ENCODE measurements at places on chromosomes 13 and 19.

DNA sequence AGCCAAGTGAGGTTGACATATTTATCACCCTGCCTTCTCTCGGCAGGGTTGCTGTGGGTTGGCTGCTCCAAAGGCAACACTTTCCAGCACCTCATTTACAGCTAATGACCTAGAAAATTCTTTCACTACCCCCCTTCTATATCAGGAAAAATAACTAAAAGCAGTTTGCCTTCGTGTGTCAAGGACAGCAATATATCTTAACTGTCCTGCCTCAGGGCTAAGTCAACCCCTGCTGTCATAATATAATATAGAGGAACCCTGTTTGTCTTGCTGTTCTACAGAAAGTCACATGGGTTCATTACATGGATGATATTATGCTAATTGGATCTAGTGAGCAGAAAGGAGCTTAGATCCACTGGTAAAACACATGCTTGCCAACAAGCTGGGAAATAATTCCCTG lies 28.1 kb upstream of the USP12 start:
- DNase-seq, result no peak

GRCh38 chr13:85266771-85267170 lies 532.4 kb downstream of the SLITRK6 start:
- DNase-seq, result no peak

DNA sequence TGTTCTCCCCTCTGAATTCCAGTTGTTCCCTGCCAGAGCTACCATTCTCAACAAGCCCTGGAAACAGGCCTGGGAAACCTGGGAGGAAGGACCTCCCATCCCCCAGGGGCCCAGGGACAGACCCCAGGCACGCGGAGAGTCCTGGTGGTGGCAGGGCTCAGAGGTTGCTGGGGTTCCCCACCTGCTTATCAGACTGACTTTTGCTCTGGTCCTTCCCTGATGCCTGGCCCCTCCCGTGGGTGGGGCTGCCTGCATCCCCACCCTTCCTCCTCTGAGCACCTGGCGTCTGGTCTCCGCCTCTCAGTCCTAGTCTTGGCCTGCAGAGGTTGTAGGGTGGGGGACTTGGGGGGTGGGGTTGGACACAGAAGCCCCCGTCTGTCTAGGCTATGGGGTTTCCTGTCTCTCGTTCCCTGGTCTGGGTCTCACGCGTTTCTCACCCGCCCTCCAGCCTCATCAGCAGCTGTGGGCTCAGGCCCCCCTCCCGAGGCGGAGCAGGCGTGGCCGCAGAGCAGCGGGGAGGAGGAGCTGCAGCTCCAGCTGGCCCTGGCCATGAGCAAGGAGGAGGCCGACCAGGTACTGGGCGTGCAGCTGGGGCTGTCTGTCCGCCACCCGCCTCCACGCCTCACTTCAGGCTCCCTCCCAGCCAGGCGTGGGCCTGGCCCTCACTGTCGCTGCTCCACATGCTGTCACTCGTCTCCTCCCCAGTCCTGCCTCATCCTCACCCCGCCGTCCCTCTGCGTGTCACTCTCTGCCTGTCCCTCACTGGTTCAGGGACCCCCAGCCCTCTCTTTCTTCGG lies 13.6 kb downstream of the EPN1 start:
- DNase-seq, result no peak

DNA sequence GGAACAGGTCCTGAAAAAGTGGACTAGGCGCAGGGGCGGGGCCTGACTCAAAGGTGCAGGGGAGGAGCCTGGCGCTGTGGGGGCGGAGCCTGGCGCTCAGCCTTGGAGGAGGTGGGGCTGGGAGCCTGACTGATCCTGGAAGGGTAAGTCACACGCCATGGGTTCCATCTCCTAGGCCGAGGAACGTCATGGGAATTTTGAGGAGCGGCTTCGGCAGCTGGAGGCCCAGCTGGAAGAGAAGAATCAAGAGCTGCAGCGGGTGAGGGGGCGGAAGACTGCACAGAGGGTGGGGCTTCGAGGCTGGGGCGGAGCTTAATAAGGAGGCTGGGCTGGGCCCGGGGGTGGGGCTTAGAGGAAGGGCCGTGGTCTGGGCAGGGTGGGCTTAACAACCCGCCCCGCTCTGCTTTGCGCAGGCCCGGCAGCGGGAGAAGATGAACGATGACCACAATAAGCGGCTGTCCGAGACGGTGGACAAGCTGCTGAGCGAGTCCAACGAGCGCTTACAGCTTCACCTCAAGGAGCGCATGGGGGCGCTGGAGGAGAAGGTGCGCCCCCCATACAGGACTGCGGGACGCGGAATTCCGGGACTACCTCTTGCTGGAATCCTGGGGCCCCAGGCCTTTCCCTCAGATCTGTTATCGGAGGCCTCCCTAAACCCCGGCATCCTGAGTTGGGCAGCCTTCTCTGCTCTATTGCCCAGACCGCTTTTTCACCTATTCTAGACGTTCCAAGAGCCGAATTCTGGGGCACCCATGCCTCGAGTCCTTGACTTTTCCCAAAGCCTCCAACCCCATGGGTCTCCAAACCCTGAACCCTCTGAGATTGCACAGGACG lies 14.5 kb downstream of the PPFIA3 start:
- peak; percentile 55 for DNase-seq

DNA sequence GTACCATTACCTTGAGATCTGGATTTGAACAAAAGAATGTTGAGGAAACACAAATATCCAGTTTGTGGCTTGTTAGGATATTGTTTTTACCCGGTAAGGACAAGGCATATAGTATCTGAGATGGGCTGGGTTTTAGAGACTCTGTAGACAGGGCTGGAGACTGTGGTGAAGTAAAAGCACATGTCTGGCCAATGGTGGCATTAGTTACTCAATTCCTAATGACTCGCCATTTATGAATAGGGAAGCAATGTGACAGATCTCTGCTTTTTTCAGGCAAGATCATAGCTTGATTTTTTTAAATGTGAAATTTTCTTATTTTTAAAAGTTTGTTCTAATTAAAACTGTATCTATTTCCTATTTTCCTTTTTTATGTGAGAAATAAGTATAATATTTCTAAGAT lies 371.1 kb upstream of the SPRY2 start:
- DNase-seq, result no peak

- DNase-seq, result peak; percentile 16
Observed at GRCh38 chr13:60397704-60398378, 821 bp downstream of the TDRD3 start.

DNA sequence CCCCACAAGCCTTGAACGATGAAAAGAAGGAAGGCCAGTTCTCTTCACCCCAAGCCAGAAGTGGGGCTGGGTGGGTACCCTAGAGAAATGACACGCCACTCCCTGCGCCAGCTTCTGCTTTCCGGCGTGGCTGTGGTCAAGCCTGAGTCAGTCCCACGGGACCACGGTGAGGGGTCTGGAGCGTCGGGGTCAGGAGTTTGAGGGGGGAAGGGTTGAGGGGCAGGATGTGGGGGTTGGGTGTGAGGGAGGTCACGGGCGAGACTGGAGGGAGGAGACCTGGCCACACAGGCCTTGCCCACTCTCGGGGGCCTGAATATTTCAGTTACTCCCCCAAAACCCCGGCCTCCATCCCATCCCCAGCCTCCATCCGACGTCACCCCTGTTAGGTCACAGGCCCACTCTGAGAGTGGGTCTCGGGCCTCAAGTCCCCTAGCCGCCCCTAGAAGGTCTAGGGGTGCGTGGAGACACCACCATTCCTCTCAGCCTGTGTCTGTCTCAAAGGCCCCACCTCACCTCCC lies 500 bp upstream of the IFI30 start:
- no peak for DNase-seq

- DNase-seq, result peak; percentile 53
Observed at GRCh38 chr19:55454787-55455243, 6.6 kb downstream of the ISOC2 start.

GRCh38 chr13:33636955-33637670 lies 180.8 kb upstream of the RFC3 start:
- DNase-seq, result no peak

- no peak for DNase-seq
Observed at GRCh38 chr13:46086421-46086922, 18.4 kb downstream of the CPB2 start.

DNA sequence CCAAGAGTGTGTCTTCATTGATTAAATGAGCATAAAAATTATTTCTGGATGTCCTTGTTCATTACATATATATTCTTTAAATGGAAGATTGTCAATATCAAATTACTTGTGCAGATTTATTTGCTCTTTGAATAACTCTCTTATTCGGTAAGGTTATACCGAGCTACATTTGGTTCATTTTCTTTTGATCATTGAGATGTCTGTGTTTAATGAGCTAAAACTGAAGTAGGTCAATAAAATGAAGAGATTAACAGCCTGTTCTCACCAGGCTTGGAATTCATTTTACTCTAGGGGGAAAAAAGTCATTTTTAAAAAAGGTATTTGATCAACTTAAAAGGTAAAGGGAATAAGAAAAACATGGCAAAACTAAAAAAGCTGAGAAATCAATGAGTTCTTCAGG lies 10.6 kb downstream of the GPC5 start:
- no peak for DNase-seq

DNA sequence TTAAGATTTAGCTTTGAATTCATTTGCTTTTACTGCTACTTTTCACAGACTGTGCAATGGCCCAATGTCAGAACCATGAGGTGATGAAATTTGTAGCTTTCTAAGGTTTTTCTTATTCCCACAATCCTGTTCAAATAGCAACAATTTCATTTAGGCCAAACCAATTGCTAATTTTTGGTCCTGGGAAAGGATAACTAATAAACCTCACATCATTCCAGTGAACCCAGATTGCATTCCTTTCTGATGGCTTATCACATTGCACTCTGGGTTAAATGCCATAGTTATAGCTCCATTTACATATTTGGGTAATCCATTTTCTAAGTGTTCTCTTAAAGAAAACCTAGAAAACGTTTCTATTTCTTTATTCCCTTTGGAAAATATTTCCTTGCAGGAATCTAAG lies 22.9 kb upstream of the POMP start:
- no peak for DNase-seq

DNA sequence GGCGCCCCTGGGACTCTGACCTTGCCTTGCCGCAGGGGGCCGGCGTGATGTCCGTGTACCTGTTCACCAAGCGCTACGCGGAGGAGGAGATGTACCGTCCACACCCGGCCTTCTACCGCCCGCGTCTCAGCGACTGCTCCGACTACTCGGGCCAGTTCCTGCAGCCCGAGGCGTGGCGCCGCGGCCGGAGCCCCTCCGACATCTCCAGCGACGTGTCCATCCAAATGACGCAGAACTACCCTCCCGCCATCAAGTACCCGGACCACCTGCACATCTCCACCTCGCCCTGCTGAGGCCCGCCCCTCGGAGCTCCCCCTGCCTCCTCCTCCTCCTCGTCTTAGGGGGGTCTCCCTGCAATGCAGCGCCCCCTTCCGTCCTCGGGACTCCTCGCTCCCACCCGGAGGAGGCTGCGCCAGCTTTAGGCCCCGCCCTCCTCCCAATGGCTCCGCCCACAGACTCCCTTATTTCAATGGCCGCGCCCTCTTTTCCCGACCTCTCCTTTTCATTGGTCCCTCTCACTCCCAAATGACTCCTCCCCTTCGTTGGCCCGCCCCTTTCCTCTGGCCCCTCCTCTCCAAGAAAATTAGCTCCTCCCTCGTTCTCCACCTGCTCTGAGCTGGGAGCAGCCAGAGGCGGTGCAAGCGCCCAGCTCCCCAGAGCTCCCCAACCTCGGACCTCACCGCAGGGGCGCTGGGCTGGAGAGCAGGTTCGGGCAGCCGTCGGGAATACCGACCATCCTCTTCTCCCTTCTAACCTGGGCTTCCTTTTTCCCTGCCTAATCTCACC lies 20.5 kb upstream of the CACNG8 start:
- no peak for DNase-seq

GRCh38 chr19:57016491-57016890 lies 103.3 kb upstream of the USP29 start:
- no peak for DNase-seq

DNA sequence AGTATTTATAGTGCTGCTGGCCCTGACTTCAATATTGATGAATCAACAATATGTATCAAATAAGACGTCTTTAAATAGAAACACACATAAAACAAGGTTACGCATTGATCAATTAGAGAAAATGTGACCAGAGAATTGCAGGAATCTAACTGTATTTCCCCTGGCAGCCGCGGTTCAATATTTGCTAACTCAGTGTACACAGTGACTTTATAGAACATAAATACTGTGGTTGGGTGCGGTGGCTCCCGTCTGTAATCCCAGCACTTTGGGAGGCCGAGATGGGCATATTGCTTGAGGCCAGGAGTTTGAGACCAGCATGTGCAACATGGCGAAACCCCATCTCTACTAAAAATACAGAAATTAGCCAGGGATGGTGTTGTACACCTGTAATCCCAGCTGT lies 22.8 kb upstream of the UPF3A start:
- no peak for DNase-seq

GRCh38 chr13:46656786-46657185 lies 103.8 kb downstream of the LRCH1 start:
- no peak for DNase-seq

- DNase-seq, result no peak
Observed at GRCh38 chr19:18653853-18654252, 17.0 kb downstream of the KLHL26 start.

- DNase-seq, result no peak
Observed at GRCh38 chr13:46908501-46908900, 11.6 kb upstream of the HTR2A start.

DNA sequence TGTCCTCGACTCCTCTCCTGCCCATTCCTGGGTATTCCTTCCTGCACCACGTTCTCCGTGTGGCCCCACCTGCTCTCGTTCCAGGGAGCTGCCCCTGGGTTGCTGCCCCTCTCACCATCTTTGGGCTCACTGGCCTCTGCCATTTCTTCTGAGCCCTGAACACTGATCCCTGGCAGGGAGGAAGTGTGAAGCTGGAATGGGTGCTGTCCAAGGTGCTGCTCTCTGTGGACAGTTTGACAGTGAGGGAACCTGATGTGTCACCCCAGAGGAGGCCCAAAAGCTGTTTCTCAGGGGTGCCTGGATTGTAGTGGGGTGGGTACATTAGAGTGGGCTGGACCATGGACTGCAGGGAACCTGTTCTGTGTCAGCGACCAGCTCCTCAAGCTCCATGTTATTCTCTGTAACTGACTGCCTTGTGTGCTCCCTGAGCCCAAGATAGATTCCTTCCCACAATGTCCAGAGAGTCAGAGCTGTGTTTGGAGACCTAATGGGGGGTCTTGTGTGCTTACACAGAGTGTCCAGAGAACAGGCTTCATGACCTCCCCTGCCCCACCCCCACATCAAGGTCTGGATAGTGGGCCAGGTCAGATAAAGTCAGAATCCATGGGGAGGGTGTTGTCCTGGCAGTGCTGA lies 7.2 kb upstream of the CEACAM8 start:
- peak; percentile 12 for DNase-seq

GRCh38 chr19:11356676-11357550 lies 1.7 kb downstream of the PLPPR2 start:
- DNase-seq, result no peak

- no peak for DNase-seq
Observed at GRCh38 chr13:75173457-75174356, 308.3 kb downstream of the TBC1D4 start.

GRCh38 chr19:38247734-38248268 lies 8.4 kb downstream of the PPP1R14A start:
- DNase-seq, result no peak

DNA sequence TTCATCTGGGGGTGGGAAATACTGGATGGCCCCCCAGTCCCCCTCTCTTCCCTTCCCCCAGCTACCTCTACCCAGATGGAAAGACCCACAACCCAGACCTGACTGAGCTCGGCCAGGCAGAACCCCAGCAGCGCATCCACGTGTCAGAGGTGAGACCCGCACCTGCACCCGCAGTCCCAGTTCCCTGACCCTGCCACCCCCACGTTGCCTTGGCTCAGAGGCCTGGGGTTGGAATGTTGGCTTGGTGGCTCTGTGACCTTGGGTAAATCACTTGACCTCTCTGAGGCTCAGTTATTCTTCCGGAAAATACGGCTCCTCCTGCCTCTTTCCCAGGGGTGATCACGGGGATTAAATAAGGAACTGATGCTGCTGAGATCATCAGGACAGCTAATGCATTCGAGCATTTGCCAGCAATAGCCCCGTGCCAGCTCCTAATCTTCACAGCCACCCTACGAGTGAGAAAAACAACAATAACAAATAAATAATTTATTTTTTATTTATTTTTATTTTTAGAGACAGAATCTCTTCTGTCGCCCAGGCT lies 12.3 kb downstream of the CBLC start:
- DNase-seq, result no peak
